ENCODE measurements at places on chromosomes 5 and 9.

DNA sequence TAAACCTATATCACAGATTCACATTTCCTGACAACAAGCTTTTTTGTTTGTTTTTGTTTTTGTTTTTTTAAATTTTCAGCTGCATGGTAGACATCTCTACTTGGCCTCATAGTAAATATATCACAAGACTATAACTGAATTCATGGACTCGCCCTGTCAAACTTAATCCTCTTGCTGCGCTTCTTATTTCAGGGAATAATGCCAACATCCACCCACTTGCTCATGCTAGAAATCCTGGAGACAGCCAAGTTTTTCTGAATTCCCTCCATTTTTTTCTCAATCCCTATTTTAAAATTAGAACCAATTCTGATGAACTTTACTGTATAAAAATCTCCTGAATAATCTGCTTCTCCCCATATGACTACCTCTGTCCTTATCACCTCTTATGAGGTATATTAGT is 283.6 kb upstream of the RPS23 start:
- DNase-seq: no peak

GRCh38 chr9:94772144-94772543 is 45.6 kb downstream of the AOPEP start:
- DNase-seq: no peak

GRCh38 chr5:6557807-6558575 is 74.9 kb downstream of the NSUN2 start:
- DNase-seq: no peak

- no peak for DNase-seq
Measured at GRCh38 chr5:162372256-162372655, 304.7 kb downstream of the GABRG2 start.

DNA sequence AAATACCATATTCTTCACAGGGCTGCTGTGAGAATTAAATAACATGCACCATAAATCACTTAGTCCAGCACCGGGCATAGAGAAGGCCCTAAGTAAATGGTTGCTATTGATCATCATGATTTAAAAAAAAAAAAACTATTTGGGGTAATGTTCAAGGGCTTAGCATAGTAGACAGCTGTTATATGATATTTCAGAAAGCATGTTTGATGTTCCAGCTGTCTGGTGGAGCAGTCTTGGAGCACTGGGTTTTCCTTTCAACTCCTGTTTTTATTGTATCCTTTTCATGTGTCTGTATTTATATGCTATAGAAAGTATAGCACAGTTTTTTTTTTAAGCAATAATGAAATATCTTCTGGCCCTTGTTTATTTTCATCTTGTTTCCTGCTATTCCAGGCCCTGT is 28.0 kb upstream of the TOMM5 start:
- no peak for DNase-seq

DNA sequence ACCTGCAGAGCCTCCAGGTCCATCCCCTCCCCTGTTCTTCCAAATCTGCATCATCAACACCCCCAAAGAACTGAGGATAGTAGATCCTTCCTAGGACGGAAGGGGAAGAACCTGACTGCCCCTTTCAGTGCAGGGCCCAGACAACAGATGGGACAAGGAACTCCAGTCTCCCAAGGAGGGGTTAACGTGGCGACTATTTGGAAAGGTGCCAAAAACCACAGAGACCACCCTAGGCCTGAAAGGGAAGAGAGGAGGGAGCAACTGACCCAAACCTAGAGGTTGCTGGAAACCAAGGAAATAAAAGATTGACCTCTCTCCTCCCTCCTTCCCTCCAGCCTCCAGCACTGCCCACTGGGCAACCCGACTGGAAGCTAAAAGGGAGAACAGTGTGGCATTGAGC is 59.7 kb upstream of the NEURL1B start:
- no peak for DNase-seq

DNA sequence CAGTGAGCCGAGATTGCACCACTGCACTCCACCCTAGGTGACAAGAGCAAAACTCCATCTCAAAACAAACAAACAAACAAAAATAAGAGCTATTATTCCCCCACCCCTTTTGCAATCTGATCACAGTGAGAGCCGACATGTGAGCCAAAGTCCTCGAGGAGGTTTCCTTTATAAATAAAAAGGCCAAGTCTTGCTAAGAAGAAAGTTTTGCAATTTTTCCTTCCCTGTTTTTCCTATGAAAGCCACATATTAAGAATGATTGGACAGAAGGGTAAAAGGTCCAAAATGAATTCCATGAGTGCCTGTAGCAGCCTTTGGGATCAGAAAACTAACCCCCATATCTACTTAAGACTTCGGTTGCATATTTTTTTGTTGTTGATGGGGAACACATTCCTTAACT is 179.7 kb downstream of the TSSK1B start:
- no peak for DNase-seq

DNA sequence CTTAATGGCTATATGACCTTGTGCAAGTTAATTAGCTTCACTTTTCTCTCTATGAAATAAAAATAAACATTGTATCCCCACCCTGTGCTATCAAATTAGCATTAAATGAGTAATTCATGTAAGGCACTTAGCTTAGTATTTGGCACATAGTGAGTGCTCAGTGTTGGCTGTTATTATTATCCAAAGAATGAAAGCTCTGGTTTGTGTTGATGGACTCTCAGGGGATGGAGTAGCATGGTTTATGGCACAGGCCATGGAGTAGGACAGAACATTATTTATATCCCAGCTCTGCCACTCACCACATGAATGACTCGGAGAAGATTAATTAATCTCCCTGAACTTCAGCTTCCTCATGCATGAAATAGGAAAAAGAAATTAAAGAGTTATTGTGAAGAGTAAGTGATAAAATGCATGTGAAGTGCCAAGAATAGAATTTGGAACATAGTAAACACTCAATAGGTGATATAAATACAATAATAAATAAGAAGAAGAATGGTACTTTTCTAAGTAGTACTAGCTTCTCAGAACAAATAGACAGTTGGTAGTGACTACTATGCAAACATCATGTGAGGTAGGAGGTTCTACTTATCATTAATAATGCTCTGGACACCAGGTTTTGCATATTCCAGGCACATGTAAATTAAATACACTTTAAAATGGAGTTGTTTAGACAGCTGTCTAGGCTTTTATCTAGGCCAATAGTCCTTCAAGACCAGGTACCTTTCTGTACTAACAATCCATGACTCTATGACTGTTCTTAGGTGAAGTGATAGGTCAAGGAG is 146.4 kb downstream of the GRIA1 start:
- DNase-seq: no peak

GRCh38 chr5:89826938-89827337 is 582.6 kb downstream of the CETN3 start:
- no peak for DNase-seq

DNA sequence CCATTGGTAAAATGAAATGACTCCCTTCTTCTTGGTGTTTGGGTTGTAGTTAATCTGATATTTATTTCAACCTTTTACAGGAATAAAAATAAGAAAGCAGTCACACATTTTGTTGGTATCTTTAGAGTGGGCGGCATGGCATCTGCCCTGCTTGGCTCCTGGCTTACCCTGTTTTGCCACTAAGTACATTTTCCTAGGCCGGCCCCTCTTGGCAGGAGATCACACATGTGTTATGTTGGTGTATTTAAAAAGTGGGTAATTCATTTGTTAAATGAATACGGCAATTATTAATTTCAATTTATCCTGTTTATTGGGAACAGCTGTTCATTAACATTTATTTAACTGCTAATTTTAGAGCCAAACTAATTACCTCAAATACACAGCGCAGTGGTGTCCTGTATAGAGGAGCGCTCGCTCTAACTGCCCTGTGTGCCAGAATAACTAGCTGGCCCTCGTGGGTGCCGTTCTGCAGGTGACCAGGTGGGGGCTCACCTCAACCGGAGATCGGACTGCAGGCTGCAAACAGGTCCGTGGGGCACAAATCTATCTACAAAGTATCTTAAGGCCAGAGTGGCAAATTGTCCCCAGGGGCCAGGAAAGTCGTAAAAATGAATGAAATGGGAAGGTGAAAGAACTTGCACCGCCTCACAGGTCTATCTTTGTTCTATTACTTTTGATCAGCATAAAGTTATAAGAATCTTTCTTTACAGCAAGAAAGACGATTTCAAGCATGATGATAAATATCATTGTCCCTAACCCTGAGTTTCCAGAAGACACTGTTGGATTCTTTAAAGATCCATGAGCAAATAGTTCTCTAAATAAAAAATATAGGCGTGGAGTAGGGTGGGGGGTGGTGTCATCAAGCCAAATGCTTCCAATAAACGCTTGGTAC is 26.2 kb upstream of the GPR151 start:
- peak; percentile 47 for DNase-seq

GRCh38 chr9:69034071-69034470 is 1.5 kb upstream of the FXN start:
- no peak for DNase-seq

- DNase-seq: no peak
Measured at GRCh38 chr5:72144762-72145161, 37.5 kb downstream of the MAP1B start.

DNA sequence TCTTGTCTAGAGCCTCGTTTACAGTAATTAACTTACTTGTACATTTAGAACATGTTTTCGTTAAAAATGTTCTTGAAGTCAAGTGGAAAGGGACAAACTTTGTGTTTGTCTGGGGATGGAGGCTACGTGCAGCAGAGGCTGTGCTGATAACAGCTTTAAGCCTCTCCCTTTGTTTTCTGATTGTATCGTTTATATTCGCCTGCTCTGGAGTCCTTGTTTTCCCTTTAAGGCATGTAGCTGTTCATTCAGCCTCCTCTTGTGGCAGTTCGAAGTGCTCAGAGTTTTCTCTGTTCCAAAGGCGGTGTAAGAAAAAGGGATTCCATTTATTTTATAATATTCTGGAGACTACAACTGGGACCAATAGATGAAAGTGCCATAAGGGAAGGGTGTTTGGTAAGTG is 1.9 kb downstream of the SLC36A1 start:
- no peak for DNase-seq

DNA sequence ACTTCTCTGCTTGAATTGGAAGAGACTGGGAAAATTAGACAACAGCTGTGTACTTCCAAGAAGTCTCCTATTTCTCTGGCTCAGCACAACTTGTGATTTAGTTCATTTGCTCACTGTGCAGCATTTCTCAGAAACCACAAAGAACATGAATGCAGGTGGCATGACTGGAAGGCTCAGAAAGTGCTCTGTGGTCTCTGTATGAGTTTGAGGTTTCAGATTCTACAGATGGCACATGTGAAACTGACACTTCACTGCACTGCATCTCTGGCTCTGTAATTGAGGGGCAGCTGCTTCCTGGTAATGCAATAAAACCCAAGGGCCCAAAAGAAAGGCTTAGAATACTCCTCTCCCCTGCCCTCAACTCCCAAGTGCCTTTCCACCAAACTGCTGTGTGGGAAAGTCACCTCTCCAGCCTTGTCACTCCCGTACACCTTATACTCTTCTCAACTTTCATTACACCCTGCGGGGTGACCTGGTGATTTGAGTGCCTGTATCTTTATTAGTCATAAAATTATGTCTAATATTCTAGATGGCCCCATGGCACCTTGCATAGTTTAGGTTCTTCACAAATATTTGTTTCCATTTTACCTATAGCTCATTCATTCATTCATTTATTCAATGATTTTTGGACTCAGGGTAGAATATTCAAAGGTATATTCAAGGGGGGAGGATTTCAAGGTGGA is 82.5 kb downstream of the ESM1 start:
- peak; percentile 43 for DNase-seq

GRCh38 chr9:35114113-35114839 is 1.4 kb downstream of the ATOSB start:
- no peak for DNase-seq

GRCh38 chr9:94084314-94084713 is at the start of gene PTPDC1:
Gene PTPDC1, plus strand, starts transcription at chr9:94084464. Its CDS starts 67 bp downstream, at chr9:94084531.
- DNase-seq: no peak

DNA sequence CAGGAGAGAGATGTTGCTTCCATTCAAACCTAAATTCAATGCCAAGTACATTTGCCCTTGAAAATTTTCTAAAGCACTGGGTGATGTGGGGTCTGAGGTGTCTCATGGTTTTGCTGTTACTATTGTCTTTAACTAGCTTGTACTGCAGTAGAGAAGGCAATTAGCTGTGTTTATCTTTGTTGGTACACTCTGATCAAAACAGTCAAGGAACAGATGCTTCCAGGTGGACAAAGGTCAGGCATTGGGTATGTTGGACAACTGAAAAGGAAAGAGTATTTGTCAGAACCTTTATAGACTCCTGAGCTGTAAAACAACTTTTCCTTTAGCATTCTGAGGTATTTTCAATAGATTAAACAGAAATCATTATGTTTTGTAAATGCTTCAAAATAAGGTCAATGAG is 2228.7 kb upstream of the WWC1 start:
- DNase-seq: no peak

DNA sequence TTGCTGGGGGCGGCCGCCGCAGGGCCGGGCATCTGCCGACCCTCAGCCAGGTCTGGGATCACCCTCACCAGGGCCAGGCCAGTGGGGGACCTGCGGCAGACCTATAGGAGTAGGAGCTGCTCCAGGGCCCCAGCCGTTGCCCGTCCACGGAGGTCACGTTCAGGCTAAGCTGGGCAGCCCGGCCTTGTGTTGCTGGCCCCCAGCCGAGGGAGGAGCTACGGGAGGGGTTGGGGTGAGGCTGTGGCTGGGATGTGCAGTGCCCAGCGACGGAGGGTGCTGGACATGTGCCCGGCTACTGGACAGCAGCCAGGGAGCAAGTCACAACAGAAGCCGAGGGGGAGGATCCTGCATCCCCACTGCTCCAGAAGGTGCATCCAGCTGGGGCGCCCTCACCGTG is 39.6 kb upstream of the SLC6A19 start:
- DNase-seq: no peak

- no peak for DNase-seq
Measured at GRCh38 chr5:126483156-126483555, 59.9 kb downstream of the GRAMD2B start.

GRCh38 chr5:38780945-38781344 is 64.9 kb upstream of the OSMR start:
- DNase-seq: no peak

DNA sequence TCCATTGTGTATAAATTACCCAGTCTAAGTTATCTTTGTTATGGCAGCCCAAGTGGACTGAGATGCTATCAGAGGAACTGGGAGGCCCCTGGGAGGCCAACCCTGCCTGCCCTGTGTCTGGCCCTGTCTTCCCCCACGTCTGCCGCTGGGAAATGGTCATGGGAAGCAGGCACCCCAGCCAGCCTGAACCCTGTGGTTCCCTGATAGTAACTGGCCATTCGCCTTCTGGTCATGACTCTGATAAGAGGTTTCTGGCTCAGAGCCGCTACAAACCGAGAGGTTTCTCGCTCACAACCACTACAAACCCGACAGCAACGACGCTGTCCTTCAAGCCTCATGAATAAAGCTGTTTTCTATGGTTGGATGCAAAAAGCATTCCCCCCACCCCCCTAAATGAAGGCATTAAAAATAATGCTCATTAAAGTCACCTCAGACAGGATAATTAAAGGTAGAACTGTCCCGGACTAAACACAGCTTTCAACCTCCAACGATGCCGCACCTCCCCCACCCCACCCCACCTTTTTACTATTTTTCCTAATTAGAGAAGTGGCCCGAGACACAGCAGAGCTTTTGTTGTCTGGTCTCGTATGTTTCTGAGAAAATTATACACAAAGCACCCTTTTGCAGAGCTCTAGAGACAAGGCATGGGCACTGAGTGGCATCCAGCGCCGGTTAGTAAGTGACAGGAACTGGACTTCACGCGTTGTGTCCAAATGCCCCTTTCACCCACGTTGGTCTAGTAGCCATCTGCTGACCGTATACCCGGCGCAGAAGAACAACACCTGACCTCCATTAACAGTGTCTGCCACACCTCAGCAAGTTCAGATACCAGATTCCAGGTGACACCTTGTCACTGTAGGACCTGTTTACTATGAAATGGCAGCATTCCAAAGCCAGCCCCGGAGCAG is 140.8 kb downstream of the COL23A1 start:
- no peak for DNase-seq
